ENCODE measurements at places on chromosomes 5 and 9.

- no peak for DNase-seq
These were observed 1.0 kb upstream of the FAM13B start for GRCh38 chr5:138033907-138034306.

GRCh38 chr5:36887532-36887931, 11.0 kb downstream of the NIPBL start:
- no peak for DNase-seq

DNA sequence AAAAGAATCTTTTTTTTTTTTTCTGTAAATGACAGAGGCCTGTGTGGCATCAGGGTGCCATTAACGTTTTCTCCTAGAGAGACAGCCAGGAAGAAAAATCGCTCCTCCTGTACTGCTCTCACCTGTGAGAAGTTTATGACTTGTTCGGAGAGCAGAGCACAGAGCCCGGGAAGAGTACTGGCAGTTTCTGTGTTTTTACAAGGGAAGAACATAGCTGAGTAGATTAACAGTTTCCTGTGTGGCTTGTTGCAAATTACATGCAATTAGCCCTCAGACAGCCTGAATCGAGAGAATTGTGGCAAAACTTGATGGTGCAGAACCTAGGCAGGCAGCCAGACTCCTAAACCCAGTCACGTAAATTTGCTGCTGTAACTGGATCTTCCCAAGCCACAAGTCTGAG, 32.1 kb downstream of the PRKACG start:
- no peak for DNase-seq

DNA sequence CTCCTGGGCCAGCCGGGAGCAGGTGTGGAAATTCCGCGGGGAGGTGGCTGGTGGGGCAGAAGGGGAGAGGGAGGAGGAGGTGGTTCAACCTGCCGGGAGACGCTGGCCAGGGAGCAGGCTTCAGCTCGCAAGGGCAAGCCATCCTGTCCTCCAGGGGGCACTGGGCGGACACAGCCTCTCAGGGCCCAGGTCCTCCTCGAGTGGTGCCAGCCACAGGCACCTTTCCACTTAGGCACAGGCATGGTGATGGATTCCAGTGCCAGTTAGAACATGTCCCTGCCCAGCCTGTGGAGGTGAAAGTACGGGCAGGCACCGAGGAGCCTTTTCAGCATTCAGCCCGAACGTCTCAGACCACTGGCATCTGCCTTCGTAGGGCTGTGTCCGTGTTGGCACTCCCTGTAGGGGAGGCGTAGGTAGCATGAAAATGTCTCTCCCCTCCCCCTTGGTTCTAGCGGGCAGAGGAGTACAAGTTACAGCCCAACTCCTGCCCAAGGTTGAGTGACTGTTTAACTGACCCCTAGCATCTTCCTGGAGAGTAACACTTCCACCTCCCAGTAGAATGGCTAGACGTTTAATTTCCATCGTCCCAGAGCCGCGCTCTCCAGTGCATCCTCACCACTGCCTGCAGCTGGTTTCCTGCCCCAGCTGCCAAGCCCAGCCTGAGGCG, 48.9 kb downstream of the DAB2IP start:
- DNase-seq: peak; percentile 90

GRCh38 chr9:106866243-106866642, 3.3 kb downstream of the ZNF462 start:
- DNase-seq: no peak

- DNase-seq: no peak
These were observed 35.1 kb downstream of the MAP3K1 start for GRCh38 chr5:56850423-56850822.

DNA sequence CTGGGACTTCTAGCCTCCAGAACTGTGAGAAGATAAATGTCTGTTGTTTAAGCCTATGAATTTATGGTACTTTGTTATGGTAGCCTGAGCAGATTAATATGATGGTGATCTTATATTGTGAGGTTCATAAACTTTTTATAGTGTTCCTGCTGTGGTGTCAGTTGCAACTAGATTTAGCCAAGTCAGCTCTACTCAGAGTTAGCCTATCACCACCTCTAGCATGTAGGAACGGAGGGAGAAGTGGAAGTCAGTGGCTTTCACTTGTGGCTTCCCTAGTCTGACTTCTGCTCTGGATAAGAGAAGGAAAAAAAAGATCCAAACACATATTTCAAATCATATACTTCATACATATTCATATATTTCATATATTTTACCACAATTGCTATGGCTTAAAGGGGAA, 6.6 kb downstream of the POC5 start:
- no peak for DNase-seq

DNA sequence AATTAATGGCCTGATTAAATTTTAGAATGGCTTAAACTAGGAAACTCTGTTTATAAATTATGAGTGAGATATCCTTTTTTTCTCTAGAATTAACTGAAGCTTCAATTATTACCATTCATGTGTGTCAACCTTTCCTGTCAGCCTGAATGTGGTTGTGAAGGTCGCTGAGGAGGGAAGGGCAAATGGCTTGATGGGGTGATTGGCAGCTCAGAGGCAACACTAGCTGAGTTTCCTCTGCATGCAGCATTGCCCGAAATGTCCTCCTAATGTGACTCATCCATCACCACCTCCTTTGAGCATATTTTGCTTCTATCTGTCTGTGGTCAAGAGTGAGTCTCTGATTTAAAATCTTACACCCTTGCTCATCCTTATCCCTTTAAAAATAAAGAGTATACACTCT, 281.9 kb downstream of the TENT4A start:
- DNase-seq: no peak

GRCh38 chr9:136665111-136665703, 2.5 kb downstream of the EGFL7 start:
- DNase-seq: peak; percentile 85

DNA sequence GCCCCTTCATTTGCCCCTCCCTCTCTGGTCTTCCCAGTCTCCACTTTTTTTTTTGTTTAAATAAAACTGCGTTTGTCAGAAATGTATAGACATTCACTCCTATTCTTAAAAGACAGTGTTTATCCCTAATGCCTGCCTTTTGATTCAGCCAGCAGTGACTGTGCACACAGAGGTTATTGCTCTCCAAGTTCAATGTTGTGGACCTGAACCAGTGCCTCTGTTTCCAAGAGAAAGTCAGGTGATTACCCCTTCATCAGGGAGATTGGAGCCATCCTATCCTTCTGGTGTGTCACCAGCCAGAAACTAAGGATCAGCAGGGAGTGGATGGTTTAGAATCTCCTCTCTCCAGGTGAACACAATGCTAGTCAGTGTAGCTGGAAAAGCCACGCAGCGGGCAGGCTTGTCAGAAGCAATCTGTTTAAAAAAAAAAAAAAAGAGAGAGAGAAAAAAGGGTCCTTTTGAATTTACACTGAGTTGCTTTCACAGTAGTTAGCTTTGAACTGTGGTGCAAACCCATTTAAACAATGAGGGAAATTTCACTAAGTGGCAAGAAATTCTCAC, 167.5 kb upstream of the DMRT1 start:
- peak; percentile 90 for DNase-seq

- DNase-seq: no peak
These were observed 92.3 kb downstream of the FANCC start for GRCh38 chr9:95225076-95225725.

DNA sequence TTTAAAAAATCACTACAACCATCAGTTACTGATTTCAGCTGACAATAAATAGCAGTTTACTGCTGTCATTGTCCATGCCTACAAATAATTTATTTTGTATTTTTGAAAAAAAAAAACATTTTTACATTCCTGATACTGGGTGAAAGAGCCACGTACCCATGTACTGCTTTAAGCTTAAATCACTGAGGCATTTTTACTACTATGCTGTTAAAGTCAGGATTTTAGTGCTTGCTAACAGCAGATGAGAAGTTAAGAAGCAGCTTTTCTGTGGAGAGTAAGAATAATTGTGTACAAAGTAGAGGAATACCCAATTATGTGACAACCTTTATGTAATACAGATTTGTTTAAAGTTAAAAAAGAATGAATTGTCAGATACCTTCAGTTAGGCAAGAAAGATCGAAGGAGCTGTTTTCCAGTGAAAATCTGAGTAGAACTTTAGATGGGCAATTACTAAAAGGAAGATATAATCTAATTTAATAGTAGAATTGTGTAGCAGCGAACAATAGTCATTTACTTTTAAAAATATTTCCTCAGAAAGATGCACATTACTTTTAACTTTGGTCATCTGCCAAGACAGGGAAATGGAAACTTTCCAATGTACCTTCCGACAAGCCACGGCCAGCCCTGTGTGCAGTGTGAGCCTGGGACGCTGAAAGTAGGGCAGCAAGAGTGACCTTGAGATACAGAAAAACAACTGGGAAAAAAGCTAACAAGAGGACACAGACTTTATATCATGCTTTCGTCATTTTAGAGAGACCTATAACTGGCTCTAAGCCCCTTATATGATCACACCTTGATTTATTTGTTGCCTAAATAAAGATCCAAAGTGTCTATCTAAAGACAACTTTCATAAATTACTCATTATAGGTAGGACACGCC, 39.9 kb downstream of the RHOBTB3 start:
- DNase-seq: no peak

- no peak for DNase-seq
These were observed 8.5 kb downstream of the TAL2 start for GRCh38 chr9:105670775-105671174.

DNA sequence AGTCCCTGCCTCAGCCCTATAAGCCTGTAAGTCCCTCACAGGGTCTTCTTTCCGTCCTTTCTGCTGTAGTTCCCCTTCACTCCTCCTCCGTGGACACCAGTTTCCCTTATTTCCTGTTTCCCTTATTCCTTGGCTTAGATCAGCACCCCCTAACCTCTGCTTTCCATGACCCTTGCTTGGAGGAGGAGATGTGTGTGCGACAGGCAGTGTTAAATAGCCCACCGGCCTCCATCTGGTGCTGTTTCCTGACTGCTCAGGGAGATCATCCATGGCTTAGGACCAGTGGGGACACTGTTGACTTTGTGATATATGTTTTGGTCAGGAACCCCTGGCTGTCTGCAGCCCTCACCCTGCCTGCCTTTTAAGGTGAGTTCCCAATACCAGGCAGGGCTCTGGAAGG, 34.1 kb upstream of the PSD2 start:
- DNase-seq: no peak

DNA sequence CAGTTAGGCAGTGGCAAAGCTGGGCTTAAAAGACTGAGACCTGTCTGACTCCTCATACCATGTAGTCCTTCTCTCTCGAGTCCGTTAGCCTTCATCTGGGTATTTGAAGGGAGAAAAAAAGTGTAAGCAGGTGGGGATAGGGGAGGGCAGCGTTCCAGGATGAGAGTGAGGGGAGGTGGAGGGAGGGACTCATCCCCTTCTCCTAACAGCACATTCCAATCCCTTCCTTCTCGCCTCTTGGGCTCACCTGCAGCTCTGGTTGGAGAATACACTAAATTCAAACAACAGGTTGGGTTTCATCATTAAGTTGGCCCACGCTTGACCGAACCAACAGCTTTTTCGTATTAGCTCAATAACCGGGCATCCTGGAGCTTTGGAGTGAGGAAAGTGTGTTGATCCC, 3.6 kb downstream of the NEURL1B start:
- no peak for DNase-seq

- DNase-seq: no peak
These were observed 176.8 kb downstream of the MAT2B start for GRCh38 chr5:163682234-163682633.

- DNase-seq: peak; percentile 76
These were observed 138.7 kb upstream of the EFNA5 start for GRCh38 chr5:107809201-107810034.

GRCh38 chr5:132819468-132819867, 6.4 kb downstream of the SOWAHA start:
- no peak for DNase-seq

- DNase-seq: no peak
These were observed 66.2 kb upstream of the CACNA1B start for GRCh38 chr9:137811283-137811870.

- DNase-seq: peak; percentile 26
These were observed 4.9 kb upstream of the TRAF1 start for GRCh38 chr9:120931231-120932085.

DNA sequence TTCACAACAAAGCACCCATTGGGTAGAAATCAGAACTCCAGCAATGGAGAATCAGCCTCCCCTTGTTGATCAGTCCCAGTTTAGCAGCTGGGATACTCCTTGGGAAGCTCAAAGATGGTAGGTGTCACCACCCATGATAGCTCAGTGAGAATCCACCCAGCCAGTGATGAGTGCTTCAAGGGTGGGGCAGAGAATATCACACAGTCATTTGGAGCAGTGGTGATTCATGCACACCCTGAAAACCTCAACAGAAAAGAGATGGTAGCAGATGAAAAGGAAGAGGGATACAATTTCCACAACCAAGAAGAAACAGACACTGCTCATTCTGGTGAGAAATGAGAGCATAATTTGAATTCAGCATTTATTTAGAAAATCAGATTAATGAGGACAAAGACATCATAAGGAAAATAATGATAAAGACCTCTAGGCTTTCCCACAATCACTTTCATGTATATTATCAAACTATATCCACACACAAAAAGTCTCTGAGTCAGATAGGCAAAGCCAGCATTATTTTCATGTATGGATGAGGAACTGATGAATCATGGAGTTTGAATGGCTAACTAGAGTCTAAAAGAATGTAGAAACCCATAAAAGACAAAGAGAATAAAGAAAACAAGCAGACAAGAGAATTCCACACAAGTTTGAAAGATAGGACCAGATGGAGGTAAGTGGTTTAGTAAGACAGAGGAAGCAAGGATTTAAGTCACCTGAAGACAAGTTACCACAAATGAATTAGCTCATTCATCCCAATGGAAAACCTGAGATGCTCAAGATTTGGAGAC, 82.9 kb downstream of the FEM1C start:
- DNase-seq: no peak

- DNase-seq: no peak
These were observed 175.9 kb downstream of the CEMIP2 start for GRCh38 chr9:71592400-71592799.

- no peak for DNase-seq
These were observed 253.4 kb upstream of the SLC24A2 start for GRCh38 chr9:20042128-20042711.

GRCh38 chr9:91395106-91395552, 28.5 kb downstream of the NFIL3 start:
- DNase-seq: no peak

- no peak for DNase-seq
These were observed 1189.4 kb upstream of the NUDT12 start for GRCh38 chr5:104751969-104752368.

- DNase-seq: no peak
These were observed 763.8 kb downstream of the DTWD2 start for GRCh38 chr5:118224546-118224945.

DNA sequence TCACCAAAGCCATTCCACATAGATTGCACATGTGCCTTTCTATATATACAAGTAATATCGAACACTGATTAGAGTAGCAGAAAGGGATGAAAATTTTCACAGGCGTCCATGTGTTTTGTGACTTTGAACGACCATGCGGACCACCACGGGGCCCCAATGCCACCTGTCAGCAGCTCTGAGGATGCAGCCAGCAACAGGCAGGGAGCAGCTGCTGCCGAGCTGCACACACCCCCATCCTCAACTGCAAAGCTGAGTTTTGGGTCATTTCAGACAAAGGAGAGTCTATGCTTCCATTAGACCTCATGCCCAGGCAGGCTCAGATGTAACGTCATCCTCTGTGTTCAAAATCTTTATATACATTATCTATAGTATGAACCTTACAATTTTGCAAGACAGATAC, 503.8 kb downstream of the IRX1 start:
- no peak for DNase-seq

Measured in endodermal cell (in vitro differentiated cells).